ENCODE measurements at places on chromosomes 1 and 21. TPM values are rescaled to one million over a fixed set of nuclear protein-coding genes. Genes with fewer than 3 reads are reported as not detected.

DNA sequence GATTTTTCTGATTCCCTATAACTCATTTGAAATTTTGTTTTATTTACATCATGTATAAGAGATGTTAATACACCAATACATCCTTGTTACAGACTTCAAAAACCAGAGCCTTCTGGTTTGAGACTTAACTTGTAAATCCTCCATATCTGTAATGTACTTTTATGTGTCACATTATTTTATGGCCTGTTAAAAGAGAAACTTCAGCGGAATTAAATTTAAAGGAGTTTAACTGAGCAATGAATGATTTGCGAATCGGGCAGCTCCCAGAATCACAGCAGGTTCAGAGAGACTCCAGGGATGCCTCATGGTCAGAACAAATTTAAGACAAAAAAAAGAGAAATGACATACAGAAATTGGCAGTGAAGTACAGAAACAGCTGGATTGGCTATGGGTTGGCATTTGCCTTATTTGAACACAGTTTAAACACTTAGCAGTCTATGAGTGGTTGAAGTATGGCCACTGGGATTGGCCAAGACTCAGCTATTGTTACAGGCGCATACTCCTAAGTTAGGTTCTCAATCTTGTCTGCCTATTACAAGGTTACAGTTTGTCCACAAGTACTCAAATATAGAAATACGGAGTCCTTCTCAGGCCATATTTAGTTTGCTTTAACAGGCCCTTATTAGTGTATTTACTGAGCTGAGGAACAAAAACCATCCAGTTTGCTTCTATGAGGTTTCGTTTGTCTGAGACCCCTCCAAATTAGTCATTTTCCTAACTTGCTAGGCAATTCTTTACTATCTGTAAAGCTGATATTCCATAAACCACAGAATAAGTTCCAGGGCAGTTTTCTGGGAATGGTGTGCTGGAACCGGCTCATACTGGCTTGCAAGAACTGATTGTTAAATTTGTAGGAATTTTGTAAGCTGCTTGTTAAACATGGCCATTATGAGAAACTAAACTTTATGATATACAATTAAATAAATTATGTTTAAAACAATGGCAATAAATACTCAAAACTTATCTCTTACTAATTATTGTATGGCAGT, 56.2 kb upstream of the WDR26 start:
- no peak for DNase-seq

GRCh38 chr1:3477241-3477995, 23.0 kb downstream of the ARHGEF16 start:
- DNase-seq: no peak

DNA sequence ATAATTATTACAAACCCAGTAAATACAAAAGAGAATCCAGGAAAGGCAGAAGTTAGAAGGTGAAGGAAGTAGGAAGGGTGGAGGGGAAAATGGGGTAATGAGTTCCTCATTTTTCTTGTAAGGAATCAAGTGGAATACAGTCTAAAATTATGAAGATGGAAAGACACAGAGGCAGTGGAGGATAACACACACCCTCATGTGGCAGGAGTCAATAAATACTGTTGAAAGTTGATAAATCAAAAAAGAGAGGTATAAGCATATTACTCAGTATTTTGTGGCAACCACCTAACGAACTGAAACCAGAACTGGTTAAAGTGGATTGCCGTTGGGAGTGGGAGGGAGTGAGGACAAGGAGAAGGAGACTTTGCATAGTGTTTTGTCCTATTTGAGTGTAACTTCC, 78.6 kb upstream of the SLC44A3 start:
- DNase-seq: no peak

The KLHL20 gene
- total RNA-seq: 28.5 TPM

- DNase-seq: no peak
These were observed 12.6 kb downstream of the CD2 start for GRCh38 chr1:116766616-116767469.

GRCh38 chr1:79310609-79311008, 304.1 kb upstream of the ADGRL4 start:
- no peak for DNase-seq

The TFAP2E gene
- total RNA-seq: 0.97 TPM

The LRRC38 gene
- total RNA-seq: not detected

DNA sequence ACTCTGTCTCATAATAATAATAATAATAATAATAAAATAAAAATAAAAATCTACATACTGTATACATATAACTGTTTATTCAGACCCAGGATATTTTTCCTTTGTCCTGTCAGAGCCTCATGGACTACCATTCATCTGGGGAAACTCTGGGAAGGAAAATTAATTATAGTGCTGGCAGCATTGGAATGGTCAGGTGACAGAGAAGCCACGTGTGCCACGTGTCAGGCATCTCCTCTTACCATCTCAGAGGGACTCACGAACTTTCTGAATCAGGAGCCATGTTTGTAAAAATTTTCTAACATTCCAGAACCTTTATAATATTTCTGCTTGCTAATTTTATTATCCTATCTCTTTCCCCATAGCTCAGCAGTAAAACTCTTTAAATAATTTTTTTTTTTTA, 97.8 kb upstream of the HNRNPU start:
- DNase-seq: no peak

GRCh38 chr1:170461291-170461747, 70.6 kb upstream of the GORAB start:
- DNase-seq: no peak

DNA sequence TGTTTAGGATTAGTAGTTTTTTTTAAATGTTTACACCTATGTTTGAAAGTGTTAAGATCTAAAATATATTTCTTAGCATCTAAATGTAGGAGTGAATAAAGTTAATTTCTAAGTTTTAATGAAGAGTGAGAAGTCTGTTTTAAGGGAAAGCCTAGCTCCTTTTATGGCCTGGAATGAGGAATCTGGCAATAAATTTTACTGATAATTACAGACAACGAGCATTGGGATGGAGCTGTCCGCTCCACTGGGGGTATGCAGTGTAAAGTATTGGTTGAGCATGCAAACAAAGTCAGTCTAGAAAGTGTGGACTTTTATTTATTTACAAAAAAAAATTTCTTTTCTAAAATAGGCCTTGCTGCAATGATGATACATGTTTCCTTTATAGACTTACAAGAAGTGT, 19.0 kb downstream of the CLIC6 start:
- DNase-seq: no peak

The TNFRSF25 gene
- total RNA-seq: 21.4 TPM

The ITLN1 gene
- total RNA-seq: not detected

GRCh38 chr1:3590139-3590763, 21.1 kb downstream of the MEGF6 start:
- no peak for DNase-seq

The TMPRSS15 gene
- total RNA-seq: not detected

The KCNJ6 gene
- total RNA-seq: 4.2 TPM

GRCh38 chr1:159980786-159981185, 26.7 kb upstream of the SLAMF9 start:
- no peak for DNase-seq

- DNase-seq: no peak
These were observed 115.0 kb downstream of the TGFB2 start for GRCh38 chr1:218459878-218460711.

- DNase-seq: no peak
These were observed 30.8 kb upstream of the PTGFRN start for GRCh38 chr1:116878804-116879477.

The CYP4Z1 gene
- not detected for total RNA-seq

DNA sequence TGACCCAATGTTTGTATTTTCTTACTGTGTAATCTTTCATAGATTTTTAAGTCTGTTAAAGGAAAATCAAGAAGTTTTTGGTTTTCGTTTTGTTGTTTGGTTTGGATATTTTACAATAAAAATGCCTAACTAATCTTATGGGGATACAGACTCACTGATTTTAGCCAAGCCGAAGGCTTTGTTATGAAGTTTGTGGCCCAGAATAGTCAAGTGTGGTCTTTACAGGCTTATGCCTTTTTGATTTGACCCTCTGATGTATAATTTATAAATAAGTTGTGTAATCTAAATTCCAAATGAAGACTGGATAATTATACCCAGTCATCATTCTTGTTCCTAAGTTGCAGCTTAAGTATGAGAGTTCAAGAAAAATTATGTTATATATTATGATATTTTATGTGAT, 739.3 kb downstream of the ADGRL2 start:
- DNase-seq: no peak

The PRAMEF9 gene
- total RNA-seq: not detected

Data from chondrocyte (in vitro differentiated cells).